Bladder microvascular endothelial cell (primary cell): ENCODE measurements at places on chromosomes 6 and 20. TPM values are rescaled to one million over a fixed set of nuclear protein-coding genes. Genes with fewer than 3 reads are reported as not detected.

The FAM184A gene
- 0.32 and 0.38 TPM in 2 replicates for total RNA-seq

The OR12D2 gene
- total RNA-seq: not detected in 2 replicates

The EFCAB8 gene
- under 0.01 and 0.06 TPM in 2 replicates for total RNA-seq

The TBX18 gene
- 0.32 and 31.0 TPM in 2 replicates for total RNA-seq

The GPANK1 gene
- 11.8 and 12.3 TPM in 2 replicates for total RNA-seq
